ENCODE measurements at places on chromosomes 7 and 10. TPM values are rescaled to one million over a fixed set of nuclear protein-coding genes. Genes with fewer than 3 reads are reported as not detected.

GRCh38 chr10:124721330-124722045 is 22.7 kb downstream of the FAM53B start:
- H3K4me1 ChIP-seq, result peaks cover 81% of the 10 kb centered on the region
- DNase-seq, result peak; percentile 87
- H3K36me3 ChIP-seq, result no peaks in the 10 kb centered on the region
- peak overlapping the region; percentile 98 for H3K27ac ChIP-seq
- no peaks in the 10 kb centered on the region for H3K27me3 ChIP-seq
- H3K4me3 ChIP-seq, result peak overlapping the region; percentile 50

DNA sequence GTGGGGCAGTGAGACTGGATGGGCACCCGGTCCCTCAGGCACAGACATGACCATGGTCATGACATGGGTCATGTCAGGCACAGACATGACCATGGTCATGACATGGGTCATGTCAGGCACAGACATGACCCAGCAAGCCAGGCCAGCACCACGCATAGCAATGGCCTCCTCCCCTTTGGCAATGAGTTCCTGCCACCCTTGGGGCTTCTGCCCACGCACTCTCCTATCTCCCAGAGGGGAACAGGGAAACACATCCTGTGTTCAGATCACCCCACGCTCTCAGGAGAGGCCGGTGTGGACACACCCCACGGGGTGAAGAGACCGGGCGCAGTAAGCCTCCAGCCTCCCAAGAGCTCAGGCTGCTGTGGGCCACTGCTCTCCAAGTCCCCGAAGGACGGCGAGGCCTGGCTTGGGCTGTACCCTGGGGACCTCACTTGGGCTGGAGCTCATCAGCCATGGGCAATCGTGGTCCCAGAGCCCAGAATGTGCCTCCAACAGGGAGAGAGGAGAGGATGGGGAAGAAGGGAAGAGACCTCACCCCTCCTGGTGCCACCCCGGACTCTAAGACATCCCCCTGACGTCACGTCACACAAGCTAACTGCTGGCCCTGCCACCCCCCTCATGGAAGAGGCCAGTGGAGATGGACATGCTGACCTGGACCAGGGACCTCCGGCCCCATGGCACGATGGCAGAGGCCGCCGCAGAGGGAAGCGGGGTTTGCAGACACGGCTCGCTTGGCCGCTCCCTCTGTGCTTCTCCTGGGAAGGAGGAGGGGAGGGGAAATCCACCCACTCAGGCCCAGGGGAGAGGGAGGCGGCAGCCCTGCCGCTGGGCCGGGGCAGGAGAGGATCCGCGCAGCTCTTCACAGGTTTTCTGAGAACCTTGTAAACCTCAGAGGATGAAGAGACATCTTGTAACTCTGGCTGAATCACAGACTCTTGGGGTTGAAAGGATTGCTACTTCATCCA is 269.6 kb downstream of the ELFN1 start:
- peak overlapping the region; percentile 71 for H3K4me3 ChIP-seq
- peaks cover 24% of the 10 kb centered on the region for H3K36me3 ChIP-seq

DNA sequence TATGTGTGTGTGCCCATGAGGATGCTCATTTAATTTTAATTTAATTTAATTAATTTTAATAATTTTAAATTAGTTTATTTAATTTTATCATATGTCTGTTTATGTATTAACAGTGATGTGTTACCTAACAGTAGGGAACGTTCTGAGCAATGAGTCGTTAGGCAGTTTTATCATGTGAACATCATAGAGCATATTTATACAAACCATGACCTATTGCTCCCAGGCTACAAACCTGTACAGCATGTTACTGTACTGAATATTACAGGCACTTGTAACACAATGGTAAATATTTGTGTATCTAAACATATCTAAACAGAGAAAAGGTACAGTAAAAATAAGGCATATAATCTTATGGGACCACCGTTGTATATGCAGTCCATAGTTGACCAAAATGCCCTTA is 13.7 kb upstream of the CFAP69 start:
- no peak for DNase-seq
- H3K27ac ChIP-seq, result no peak overlapping the region
- H3K4me3 ChIP-seq, result no peak overlapping the region
- no peaks in the 10 kb centered on the region for H3K27me3 ChIP-seq
- H3K36me3 ChIP-seq, result no peaks in the 10 kb centered on the region
- no peaks in the 10 kb centered on the region for H3K4me1 ChIP-seq

DNA sequence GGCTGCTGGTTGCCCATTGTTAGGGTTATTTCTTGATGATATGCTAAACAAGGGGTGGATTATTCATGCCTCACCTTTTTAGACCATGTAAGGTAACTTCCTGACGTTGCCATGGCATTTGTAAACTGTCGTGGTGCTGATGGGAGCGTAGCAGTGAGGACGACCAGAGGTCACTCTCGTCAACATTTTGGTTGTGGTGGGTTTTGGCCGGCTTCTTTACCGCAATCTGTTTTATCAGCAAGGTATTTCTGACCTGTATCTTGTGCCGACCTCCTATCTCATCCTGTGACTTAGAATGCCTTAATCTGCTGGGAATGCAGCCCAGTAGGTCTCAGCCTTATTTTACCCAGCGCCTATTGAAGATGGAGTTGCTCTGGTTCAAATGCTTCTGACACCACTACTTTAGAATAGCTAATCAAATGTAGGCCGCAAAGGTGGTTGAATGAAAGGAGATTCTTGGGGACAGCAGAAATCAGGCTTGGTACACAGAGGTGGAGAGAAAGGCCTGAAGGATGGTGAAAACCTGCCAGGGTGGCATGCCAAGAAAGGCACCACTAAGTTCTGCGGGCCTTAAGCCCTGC is 17.9 kb upstream of the SMO start:
- no peak overlapping the region for H3K27ac ChIP-seq
- no peak for DNase-seq
- H3K4me3 ChIP-seq, result peak overlapping the region; percentile 84

- peaks cover 21% of the 10 kb centered on the region for H3K4me1 ChIP-seq
- peak overlapping the region; percentile 38 for H3K27ac ChIP-seq
- DNase-seq, result peak; percentile 57
- no peaks in the 10 kb centered on the region for H3K36me3 ChIP-seq
- no peak overlapping the region for H3K4me3 ChIP-seq
Measured at GRCh38 chr10:7457478-7458316, 46.9 kb upstream of the SFMBT2 start.

- H3K4me1 ChIP-seq, result no peaks in the 10 kb centered on the region
- no peaks in the 10 kb centered on the region for H3K36me3 ChIP-seq
- H3K4me3 ChIP-seq, result no peak overlapping the region
- H3K27me3 ChIP-seq, result no peaks in the 10 kb centered on the region
- DNase-seq, result no peak
- H3K27ac ChIP-seq, result no peak overlapping the region
Measured at GRCh38 chr7:28222636-28223035, 42.0 kb upstream of the JAZF1 start.

DNA sequence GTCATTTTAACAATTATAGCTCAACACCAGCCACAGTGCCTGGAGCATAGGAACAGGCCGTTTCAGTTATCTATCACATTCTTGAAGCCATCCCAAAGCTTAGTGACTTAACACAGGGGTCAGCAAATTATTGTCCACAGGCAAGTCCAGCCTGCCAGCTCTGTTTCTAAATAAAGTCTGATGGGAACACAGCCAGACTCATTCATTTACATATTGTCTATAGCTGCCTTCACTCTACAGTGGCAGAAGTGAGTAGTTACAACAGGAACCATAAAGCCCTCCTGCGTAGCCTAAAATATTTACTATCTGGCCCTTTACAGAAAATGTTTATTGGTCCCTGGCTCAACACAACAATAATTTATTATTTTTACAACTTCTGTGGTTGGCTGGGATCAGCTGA is 407.5 kb upstream of the AUTS2 start:
- DNase-seq, result no peak
- no peak overlapping the region for H3K27ac ChIP-seq
- H3K4me3 ChIP-seq, result no peak overlapping the region

DNA sequence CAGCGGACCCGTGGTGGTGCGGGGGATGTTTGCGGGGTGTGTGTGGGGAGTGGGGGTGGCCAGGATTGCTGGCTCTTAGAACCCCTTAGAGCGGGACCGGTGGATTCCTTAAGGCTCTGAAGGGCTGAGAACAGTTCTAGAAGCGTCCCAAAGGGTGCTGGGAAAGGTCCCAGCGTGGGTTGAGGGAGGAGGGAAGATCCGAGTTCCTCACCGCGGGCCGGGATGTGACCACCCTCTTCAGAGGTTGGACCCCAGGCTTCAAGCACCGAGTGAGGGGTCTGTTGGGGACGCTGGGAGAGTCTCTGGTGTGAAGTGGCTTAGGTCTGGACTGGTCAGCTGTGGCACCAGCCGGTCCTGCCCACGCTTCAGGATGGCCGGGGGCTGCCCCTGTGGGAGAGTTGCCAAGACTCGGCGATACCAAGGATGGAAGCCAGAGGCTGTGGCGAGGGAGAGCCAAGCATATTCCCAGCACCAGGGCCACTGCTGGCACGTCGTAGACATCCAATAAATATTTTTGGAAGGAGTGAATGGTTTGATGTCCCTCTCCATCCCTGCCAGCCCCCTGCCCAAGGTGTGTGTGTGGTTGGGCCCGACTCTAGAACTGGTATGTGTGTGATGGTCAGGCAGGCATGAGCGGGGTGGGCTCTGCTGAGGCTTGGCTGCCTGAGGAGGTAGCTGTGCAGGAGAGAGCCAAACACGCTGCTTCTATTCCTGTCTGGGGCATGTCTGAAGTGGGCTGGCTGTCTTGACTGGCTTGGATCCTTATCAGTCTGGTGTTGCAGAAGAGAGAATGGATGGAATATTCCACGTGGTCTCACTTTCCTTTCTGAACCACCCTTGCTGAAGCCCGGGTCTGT is 19.2 kb downstream of the ZNF775 start:
- no peak for DNase-seq
- peaks cover 18% of the 10 kb centered on the region for H3K36me3 ChIP-seq

DNA sequence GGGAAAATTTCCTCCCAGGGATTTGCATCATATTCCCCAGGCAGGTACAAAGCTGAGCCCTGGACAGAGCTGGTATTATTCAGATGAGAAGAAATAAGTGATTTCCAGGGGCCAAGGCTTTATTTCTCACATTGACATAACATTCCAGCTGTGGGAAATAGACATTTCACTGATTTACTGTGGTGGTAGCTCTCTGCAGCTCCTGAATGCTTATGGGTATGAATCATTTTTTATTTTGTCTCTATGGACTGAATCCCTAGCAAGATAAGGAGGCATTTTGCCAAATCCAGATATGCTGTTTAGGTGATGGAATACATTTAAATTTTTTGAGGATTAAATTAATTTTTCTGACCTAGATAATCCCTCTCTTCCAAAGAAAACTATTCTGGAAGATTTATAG is 97.9 kb downstream of the MTPN start:
- H3K27ac ChIP-seq, result no peak overlapping the region
- no peaks in the 10 kb centered on the region for H3K27me3 ChIP-seq
- H3K4me1 ChIP-seq, result no peaks in the 10 kb centered on the region

- peaks cover 47% of the 10 kb centered on the region for H3K4me1 ChIP-seq
- H3K27ac ChIP-seq, result peak overlapping the region; percentile 89
- no peak for DNase-seq
Measured at GRCh38 chr7:7569615-7570014, 2.9 kb downstream of the MIOS start.

GRCh38 chr10:48399056-48399541 is 92.6 kb downstream of the MAPK8 start:
- no peak overlapping the region for H3K4me3 ChIP-seq
- H3K4me1 ChIP-seq, result peaks cover under 1% of the 10 kb centered on the region
- no peaks in the 10 kb centered on the region for H3K27me3 ChIP-seq
- no peak for DNase-seq

DNA sequence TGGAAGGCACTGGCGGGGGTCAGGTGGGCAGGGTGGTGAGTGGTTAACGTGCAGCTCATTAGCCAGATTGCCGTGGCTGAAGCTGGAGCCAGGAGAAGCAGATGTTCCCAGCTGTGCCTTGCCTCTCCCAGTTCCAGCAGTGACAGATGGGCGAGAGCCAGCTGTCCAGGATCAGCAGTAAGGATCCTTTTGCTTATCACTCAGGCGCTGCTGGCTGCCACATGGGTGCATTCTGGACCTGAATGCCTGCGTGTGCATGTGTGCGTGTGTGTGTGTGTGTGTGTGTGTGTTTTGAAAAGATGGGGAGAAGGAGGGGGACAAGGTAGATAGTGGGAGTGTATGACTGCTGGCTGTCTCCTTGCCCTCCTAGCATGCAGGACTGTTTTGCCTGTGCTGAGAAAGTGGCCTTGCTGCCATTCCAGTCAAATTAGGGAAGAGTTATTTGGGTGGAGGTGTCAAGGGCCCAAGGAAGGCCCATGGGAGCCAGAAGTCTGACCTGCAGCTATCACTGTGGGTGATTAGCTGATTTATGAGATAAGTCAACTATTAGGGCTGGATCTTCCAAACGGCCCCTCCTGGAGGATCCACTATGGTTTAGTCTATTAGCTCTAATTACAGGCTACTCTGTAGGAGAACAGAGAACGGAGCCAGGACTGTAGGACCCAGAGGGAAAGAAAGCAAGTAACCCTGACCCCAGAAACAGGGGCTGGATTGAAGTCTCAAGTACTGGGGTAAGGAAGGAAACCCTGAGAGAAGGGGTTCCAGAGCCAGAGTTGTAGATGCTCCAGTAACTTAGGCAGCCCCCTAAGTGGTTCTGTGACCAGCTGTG is 3.3 kb downstream of the EPHA1 start:
- no peaks in the 10 kb centered on the region for H3K27me3 ChIP-seq
- no peak overlapping the region for H3K27ac ChIP-seq
- peaks cover 32% of the 10 kb centered on the region for H3K4me1 ChIP-seq
- no peak for DNase-seq
- no peaks in the 10 kb centered on the region for H3K36me3 ChIP-seq

DNA sequence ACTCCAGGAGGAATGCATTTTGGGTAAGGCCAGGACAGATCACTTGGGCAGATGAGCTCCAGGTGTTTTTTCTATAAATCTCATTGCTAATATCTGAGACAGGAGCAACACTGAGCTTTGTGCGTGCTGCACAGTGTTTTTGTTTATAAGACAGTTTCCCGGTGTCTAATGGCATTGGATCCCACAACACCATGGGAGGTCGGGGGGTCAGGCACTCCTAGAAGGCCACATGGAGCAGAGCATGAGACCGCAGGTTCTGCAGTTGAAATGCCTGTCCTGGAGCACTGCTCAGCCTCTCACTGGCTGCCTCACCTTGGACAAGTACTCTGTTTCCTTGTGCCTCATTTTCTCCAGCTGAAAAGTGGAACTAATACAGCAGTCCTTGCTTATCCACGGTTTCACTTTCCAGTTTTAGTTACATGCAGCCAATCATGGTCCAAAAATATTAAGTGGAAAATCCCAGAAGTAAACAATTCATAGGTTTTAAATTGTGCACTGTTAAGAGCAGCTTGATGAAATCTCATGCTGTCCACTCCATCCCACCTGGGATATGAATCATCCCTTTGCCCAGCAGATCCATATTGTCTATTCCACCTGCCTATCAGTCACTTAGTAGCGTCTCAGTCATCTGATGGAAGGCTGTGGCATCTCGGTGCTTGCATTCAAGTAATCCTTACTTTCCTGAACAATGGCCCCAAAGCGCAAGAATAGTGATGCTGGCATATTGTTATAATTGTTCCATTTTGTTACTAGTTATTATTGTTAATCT is 35.2 kb downstream of the ATXN7L1 start:
- H3K36me3 ChIP-seq, result no peaks in the 10 kb centered on the region
- no peak overlapping the region for H3K27ac ChIP-seq
- no peaks in the 10 kb centered on the region for H3K4me1 ChIP-seq
- no peak overlapping the region for H3K4me3 ChIP-seq

Gene ATOH7
- polyA plus RNA-seq, result not detected

Gene CTAGE8
- polyA plus RNA-seq, result not detected

Gene GCK
- not detected for polyA plus RNA-seq

Gene CYP2E1
- polyA plus RNA-seq, result not detected

Gene C10orf143
- 11.6 TPM for polyA plus RNA-seq

Gene ARHGEF35
- 0.64 TPM for polyA plus RNA-seq

Gene MINDY3
- 3.7 TPM for polyA plus RNA-seq

Gene CHN2
- polyA plus RNA-seq, result 26.6 TPM

Gene RSU1
- polyA plus RNA-seq, result 34.1 TPM

Measured in CD14-positive monocyte (primary cell).